ENCODE measurements at places on chromosomes 2 and 18. TPM values are rescaled to one million over a fixed set of nuclear protein-coding genes. Genes with fewer than 3 reads are reported as not detected.

The CNPPD1 gene
- total RNA-seq = 31.9 TPM

The GPR155 gene
- 6.6 TPM for total RNA-seq

DNA sequence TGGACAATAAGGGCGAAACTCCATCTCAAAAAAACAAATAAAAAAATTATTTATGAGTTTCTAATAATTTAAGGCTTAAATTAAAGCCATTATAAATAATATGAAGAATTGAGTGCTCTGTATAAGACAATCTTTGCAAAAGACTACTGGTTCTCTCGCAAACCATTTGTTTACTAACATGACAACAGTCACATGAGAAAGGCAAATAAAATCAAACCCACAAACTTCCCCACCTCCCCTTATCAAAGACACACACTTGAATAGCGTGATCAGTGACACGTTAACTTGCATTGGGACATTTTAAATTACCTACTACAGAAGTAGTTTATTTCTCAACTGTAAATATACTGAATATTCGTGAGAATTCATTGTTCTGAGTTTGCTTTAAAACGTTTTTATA lies 21.1 kb downstream of the RAB1A start:
- H3K4me1 ChIP-seq = peaks cover 24% of the 10 kb centered on the region
- H3K36me3 ChIP-seq = peaks cover 4% of the 10 kb centered on the region

DNA sequence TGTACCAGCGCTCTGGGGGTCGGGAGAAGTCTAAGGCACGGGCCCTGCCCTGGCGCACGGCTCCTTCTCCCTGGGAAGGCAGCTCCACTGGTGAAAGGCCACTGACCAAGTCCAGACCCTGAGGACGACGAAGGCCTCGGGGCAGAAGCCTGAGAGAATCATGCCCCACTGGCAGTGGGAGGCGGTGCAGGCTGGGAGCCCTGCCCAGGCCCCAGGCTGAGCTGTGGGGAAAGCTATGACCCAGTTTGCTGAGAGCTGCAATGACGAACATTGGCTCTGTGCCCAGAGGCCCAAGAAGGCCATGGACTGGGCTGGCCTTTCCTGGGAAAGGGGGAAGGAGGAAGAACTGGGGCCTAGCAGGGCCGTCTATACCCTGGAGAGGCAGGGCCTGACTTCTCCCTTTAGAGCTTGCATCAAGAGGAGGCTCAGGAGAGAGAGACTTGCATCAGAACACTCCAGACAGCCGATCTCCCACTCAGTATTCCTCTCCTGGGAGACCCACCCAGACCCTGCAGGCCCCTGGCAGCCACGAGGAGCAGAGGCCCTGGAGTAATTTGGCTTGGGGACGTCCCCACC lies 32.9 kb downstream of the HS1BP3 start:
- peaks cover 22% of the 10 kb centered on the region for H3K36me3 ChIP-seq
- H3K27me3 ChIP-seq = no peaks in the 10 kb centered on the region
- peaks cover 37% of the 10 kb centered on the region for H3K4me1 ChIP-seq
- DNase-seq = peak; percentile 98
- H3K27ac ChIP-seq = peak overlapping the region; percentile 99

GRCh38 chr2:20378891-20379519 lies 28.4 kb upstream of the PUM2 start:
- H3K27me3 ChIP-seq = no peaks in the 10 kb centered on the region
- H3K4me3 ChIP-seq = no peak overlapping the region
- DNase-seq = peak; percentile 60
- no peaks in the 10 kb centered on the region for H3K36me3 ChIP-seq
- H3K27ac ChIP-seq = peak overlapping the region; percentile 64

DNA sequence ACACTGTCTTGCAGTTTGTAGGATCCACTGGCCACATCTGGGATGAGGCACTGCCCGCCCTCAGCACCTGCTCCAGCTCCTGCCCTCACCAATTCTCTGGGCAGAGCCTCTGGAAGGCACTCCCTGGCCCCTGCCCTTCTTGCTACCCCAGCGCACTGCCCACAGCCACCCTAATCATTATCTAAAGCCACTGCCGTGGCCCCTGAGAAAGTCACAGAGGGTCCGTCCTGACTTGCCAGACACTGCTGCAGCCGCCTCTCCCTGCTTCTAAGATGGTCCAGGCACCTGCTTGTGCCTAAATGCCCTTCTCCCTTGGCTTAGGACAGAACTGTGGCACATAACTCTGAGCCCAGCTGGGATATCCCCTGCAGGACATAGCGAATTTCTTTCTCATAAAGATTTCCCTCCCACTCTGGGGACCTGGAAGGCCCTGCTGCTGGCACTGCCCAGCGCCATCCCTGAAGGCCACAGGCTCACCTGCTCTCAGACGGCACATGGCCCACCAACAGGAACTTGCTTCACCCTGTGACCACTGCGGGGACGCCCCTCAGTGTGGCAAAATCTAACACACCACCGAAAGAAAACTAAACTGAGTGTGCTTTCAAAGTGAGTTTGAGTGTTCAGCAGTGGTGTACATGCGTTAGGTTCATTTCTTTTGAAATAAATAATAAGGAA lies 244.9 kb downstream of the HDAC4 start:
- H3K4me3 ChIP-seq = no peak overlapping the region
- H3K27ac ChIP-seq = no peak overlapping the region
- H3K36me3 ChIP-seq = peaks cover 9% of the 10 kb centered on the region
- H3K27me3 ChIP-seq = no peaks in the 10 kb centered on the region

DNA sequence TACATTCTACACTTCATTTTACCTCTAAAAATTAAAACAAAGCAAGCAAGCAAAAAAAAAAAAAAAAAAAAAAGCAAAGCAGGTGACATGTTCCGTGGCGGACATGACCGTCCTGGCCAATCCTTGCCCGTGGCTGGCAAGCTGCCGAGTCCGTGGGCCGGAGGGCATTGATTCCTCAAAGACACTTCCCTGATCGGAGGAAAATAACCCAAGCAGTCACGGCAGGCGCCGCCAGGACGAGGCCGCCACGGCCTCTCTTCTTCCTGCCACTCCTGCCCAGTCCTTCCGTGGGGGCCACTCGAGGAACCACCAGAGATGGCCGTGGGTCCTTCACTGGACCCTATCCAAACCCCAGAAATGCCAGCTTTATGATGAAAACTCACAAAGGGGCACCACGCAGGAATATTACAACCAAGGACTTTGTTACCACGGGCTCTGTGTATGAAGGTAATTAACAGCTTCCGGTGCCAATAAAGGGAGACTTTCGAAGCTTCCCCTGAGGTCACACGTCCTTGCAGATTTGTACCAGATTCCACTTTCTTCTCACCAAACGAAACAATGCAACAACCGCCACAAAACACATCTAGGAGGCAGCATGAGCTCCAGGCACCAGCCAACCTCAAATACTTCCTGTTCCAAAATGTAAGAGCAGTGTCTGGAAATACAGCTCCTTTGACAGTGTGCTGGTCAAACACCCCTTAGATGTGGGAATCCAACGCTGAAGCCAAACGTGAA lies 170.3 kb downstream of the HDAC4 start:
- no peak overlapping the region for H3K27ac ChIP-seq
- DNase-seq = no peak
- H3K4me1 ChIP-seq = peaks cover 5% of the 10 kb centered on the region
- no peaks in the 10 kb centered on the region for H3K36me3 ChIP-seq
- H3K4me3 ChIP-seq = no peak overlapping the region
- H3K27me3 ChIP-seq = no peaks in the 10 kb centered on the region

DNA sequence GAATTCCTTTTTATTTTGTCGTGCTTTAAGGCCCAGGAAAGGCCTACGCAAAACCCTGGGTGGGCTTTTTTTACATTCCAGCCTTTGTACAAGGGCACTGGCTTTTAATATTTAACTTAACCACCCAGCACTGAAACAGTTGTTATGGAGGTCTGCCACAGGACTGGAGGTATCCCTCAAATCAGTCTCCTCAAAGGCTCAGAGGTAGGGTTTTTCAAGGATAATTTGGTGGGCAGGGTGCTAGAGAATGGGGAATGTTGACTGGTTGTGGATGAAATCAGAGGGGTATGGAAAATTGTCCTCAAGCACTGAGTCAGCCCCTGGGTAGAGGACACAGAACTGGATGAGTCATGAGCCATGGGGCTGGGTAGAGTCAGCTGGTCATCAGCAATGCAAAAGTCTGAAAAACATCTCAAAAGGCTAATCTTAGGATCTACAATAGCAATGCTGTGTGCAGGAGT lies 443.1 kb downstream of the THSD7B start:
- H3K4me1 ChIP-seq = no peaks in the 10 kb centered on the region
- no peaks in the 10 kb centered on the region for H3K27me3 ChIP-seq
- no peaks in the 10 kb centered on the region for H3K36me3 ChIP-seq
- no peak for DNase-seq

Measured in thoracic aorta (tissue), 2 donors.